ENCODE measurements at places on chromosomes 3 and 15. TPM values are rescaled to one million over a fixed set of nuclear protein-coding genes. Genes with fewer than 3 reads are reported as not detected.

CHRNA5 gene
- total RNA-seq, result 0.76 TPM

CD200 gene
- total RNA-seq, result 16.8 TPM

SNX22 gene
- total RNA-seq, result 4.6 TPM

CCDC191 gene
- total RNA-seq, result 11.7 TPM

TRPC1 gene
- 13.2 TPM for total RNA-seq

ALDH1L1 gene
- 60.0 TPM for total RNA-seq

ABCC5 gene
- total RNA-seq, result 39.3 TPM

SLC2A2 gene
- total RNA-seq, result 12.6 TPM

GRCh38 chr3:171404376-171404967 lies 55.7 kb downstream of the TNIK start:
- no peak overlapping the region for H3K4me3 ChIP-seq
- peak overlapping the region; percentile 12 for H3K27ac ChIP-seq
- no peaks in the 10 kb centered on the region for H3K36me3 ChIP-seq
- no peaks in the 10 kb centered on the region for H3K27me3 ChIP-seq

GRCh38 chr15:34783431-34783830 lies 11.9 kb downstream of the ACTC1 start:
- DNase-seq, result no peak
- H3K27ac ChIP-seq, result no peak overlapping the region
- H3K36me3 ChIP-seq, result no peaks in the 10 kb centered on the region
- H3K27me3 ChIP-seq, result no peaks in the 10 kb centered on the region

- no peaks in the 10 kb centered on the region for H3K36me3 ChIP-seq
- H3K4me3 ChIP-seq, result no peak overlapping the region
- no peaks in the 10 kb centered on the region for H3K27me3 ChIP-seq
These were observed 16.9 kb upstream of the TSC22D2 start for GRCh38 chr3:150391161-150391560.

GRCh38 chr3:138686771-138687221 lies 78.2 kb downstream of the FAIM start:
- peak; percentile 52 for DNase-seq
- peaks cover 5% of the 10 kb centered on the region for H3K36me3 ChIP-seq
- H3K4me3 ChIP-seq, result no peak overlapping the region
- no peak overlapping the region for H3K27ac ChIP-seq

GRCh38 chr3:29582273-29582672 lies 301.4 kb downstream of the RBMS3 start:
- no peaks in the 10 kb centered on the region for H3K27me3 ChIP-seq
- H3K36me3 ChIP-seq, result no peaks in the 10 kb centered on the region
- no peaks in the 10 kb centered on the region for H3K4me1 ChIP-seq
- DNase-seq, result no peak
- H3K4me3 ChIP-seq, result no peak overlapping the region
- H3K27ac ChIP-seq, result no peak overlapping the region

DNA sequence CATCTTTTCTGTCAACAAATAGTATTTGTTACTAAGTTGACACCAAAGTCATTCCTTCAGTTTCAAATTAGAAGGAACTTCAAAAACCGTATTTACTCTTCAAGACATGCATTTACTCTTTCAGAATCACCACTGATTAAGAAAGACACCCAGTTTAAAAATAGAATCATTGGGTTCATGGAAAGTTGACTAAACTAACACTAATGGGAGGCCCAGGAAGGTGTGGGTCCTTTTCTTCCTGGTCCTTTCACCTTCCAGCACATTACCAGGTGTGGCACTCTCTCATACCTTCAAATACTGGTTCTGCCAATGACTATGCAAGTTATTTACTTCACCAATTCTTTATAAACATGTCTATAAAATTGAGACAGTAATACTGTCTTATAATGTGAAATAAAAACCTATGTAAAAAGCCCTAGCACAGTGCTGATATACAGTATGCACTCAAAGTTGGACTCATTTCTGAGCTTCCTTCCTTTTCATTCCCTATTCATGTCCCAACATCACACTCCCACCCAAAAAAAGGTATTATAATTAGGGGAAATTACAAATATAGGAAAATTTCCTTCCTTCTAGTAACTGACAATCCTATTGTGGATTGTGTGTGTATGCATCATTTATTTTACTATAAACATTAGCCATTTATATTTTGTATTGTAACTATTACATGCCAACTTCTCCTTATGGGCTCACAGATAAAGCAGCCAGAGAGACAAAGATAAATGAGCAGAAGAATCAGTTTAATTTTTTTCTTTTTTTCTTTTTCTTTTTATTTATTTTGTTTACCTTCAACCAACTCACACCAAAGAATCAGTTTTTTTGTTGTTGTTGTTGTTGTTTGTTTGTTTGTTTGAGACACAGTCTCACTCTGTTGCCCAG lies 48.9 kb downstream of the LRRFIP2 start:
- DNase-seq, result no peak
- no peaks in the 10 kb centered on the region for H3K36me3 ChIP-seq
- H3K27ac ChIP-seq, result no peak overlapping the region
- H3K27me3 ChIP-seq, result no peaks in the 10 kb centered on the region
- H3K4me1 ChIP-seq, result no peaks in the 10 kb centered on the region
- H3K4me3 ChIP-seq, result no peak overlapping the region

- H3K36me3 ChIP-seq, result no peaks in the 10 kb centered on the region
- no peak overlapping the region for H3K4me3 ChIP-seq
- H3K27ac ChIP-seq, result no peak overlapping the region
- DNase-seq, result no peak
- H3K27me3 ChIP-seq, result no peaks in the 10 kb centered on the region
These were observed 77.7 kb downstream of the USP13 start for GRCh38 chr3:179730506-179730905.

DNA sequence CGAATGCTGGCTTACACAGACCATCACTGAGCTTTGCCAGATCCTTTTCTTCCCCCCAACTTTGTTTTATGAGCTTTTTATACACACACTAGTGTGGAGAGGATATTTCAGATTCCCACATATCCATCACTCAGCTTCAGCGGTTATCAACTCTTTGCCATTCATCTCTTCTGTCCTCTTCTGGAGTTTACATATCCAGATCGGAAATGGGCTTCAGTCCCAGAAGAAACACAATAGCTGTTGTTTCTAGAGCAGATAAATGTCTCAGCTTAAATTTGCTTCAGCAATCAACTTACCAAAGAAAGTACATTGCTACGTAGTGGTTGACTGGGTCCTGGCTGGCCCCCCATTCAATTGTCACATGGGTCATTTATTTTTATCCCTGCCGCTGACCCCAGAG lies 185.9 kb upstream of the BHLHE40 start:
- H3K4me1 ChIP-seq, result no peaks in the 10 kb centered on the region
- no peak for DNase-seq
- H3K36me3 ChIP-seq, result peaks cover 53% of the 10 kb centered on the region

DNA sequence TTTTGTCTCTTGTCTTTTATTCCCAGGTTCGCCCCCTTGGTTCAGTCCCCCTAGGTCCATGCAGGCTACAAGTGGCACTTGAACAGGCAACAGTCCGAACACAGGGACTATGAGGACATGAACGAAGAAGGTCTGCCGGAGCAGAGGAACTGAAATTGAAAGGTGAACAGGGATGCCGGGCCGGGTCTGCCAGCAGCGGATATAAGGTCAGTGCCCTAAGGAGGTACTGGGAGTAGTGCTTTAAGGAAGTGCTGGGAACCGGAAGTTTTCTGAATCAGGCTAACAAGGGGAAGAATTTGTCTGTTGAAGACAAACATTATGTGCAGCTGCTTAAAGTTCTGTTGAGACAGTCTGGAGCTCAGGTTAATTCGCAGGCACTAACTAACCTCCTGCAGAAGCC lies 46.8 kb downstream of the LSM3 start:
- no peak overlapping the region for H3K4me3 ChIP-seq
- no peaks in the 10 kb centered on the region for H3K36me3 ChIP-seq
- no peaks in the 10 kb centered on the region for H3K4me1 ChIP-seq
- DNase-seq, result no peak

DNA sequence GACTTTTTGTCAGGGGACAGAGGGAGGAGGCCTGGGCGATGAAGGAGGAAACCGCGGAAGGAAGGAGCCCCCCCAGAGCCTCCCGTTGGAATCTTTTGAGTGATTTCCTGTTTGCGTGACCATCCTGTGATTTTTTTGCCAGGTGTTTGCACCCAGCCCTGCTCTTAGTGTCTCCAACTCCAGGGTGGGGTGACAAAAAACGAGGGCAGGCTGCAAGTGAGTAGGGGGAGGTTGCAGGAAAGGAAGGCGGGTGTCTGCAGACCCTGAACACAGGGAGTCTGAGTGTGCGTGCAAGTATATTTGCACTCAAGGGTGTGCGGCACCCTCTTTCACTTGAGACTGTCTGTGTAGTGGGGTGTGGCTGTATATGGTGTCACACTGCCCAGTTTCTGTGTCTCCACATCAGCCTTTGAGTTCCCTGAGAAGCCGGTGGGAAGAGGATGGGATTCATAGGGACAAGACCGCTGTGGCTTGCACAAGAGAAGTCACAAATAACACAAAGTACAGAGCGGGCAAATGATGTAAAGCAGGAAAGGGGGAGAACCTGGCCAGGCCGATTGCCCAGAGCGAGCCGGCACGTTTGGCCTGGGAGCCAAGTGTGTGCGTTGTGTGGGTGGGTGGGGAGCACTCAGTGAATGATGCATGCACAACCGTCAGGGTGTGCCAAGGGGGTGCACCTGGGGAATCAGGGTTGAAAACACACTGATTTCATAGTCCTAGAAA lies 6.6 kb downstream of the ISLR2 start:
- DNase-seq, result peak; percentile 61
- peaks cover 21% of the 10 kb centered on the region for H3K27me3 ChIP-seq
- H3K36me3 ChIP-seq, result no peaks in the 10 kb centered on the region
- no peak overlapping the region for H3K27ac ChIP-seq
- peak overlapping the region; percentile 56 for H3K4me3 ChIP-seq
- H3K4me1 ChIP-seq, result peaks cover 4% of the 10 kb centered on the region

GRCh38 chr3:29972320-29972993 lies 633.9 kb upstream of the TGFBR2 start:
- H3K36me3 ChIP-seq, result no peaks in the 10 kb centered on the region
- H3K27me3 ChIP-seq, result no peaks in the 10 kb centered on the region
- no peaks in the 10 kb centered on the region for H3K4me1 ChIP-seq
- H3K4me3 ChIP-seq, result no peak overlapping the region

GRCh38 chr15:66729331-66729951 lies 27.4 kb downstream of the SMAD6 start:
- H3K36me3 ChIP-seq, result no peaks in the 10 kb centered on the region
- peak overlapping the region; percentile 41 for H3K4me3 ChIP-seq
- no peaks in the 10 kb centered on the region for H3K27me3 ChIP-seq
- DNase-seq, result peak; percentile 70
- H3K27ac ChIP-seq, result peak overlapping the region; percentile 22
- peaks cover 20% of the 10 kb centered on the region for H3K4me1 ChIP-seq

GRCh38 chr15:38042211-38042610 lies 107.8 kb downstream of the TMCO5A start:
- no peaks in the 10 kb centered on the region for H3K27me3 ChIP-seq
- no peaks in the 10 kb centered on the region for H3K4me1 ChIP-seq
- no peak overlapping the region for H3K4me3 ChIP-seq

DNA sequence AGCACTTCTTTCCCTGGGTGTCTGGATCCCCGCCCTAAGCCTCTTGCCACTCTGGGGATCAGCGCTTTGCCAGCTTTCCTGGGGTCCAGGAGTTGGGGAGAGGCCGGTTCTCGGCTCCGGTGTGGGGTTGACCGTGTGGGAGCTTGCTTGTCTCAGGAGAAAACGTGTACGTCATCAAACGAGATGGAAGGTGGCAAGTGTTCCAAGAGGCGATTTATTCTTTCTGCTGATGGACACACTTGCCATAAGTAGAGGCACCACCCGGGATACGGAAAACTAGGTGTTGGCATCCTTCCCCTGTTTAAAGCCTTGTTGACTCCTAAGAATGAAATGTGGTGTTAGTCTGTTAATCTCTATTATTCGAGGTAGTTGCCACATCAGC lies 295 bp downstream of the ZWILCH start:
- no peaks in the 10 kb centered on the region for H3K27me3 ChIP-seq
- peaks cover 3% of the 10 kb centered on the region for H3K4me1 ChIP-seq
- H3K4me3 ChIP-seq, result peak overlapping the region; percentile 98
- no peak for DNase-seq

- H3K27ac ChIP-seq, result no peak overlapping the region
- H3K4me1 ChIP-seq, result no peaks in the 10 kb centered on the region
- DNase-seq, result no peak
- H3K4me3 ChIP-seq, result no peak overlapping the region
These were observed 219.2 kb upstream of the GOLGA6L4 start for GRCh38 chr15:84016371-84016770.

GRCh38 chr15:93073465-93073952 lies 15.5 kb downstream of the RGMA start:
- no peaks in the 10 kb centered on the region for H3K27me3 ChIP-seq
- H3K4me3 ChIP-seq, result no peak overlapping the region
- H3K36me3 ChIP-seq, result no peaks in the 10 kb centered on the region
- H3K27ac ChIP-seq, result no peak overlapping the region
- no peaks in the 10 kb centered on the region for H3K4me1 ChIP-seq
- DNase-seq, result peak; percentile 75

- DNase-seq, result no peak
- H3K27me3 ChIP-seq, result no peaks in the 10 kb centered on the region
- no peak overlapping the region for H3K4me3 ChIP-seq
- no peaks in the 10 kb centered on the region for H3K4me1 ChIP-seq
These were observed 46.9 kb upstream of the NEDD4 start for GRCh38 chr15:56040081-56041035.

GRCh38 chr3:111596328-111596727 lies 1.2 kb upstream of the ZBED2 start:
- H3K27me3 ChIP-seq, result no peaks in the 10 kb centered on the region
- H3K27ac ChIP-seq, result no peak overlapping the region
- no peak for DNase-seq
- H3K4me3 ChIP-seq, result no peak overlapping the region
- no peaks in the 10 kb centered on the region for H3K4me1 ChIP-seq
- no peaks in the 10 kb centered on the region for H3K36me3 ChIP-seq

DNA sequence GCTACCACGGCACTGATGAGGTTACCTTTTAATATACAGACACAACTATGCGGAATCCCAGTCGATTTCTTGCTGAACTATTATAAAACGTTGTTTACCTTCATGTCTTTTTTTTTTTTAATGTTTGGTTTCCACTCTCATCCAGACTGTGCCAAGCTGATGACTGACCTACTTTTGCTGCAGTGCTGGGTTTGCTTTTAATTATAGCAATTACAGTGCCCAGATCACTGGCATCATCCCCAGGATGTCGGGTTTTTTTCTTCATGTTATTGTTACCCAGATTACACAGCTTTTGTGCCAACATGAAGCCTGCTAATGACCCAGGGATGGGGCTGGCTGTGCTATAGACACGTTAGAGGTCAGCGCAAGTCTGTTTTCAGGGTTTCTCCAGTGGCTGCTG lies 294.0 kb upstream of the ATP10A start:
- H3K27ac ChIP-seq, result no peak overlapping the region
- no peaks in the 10 kb centered on the region for H3K4me1 ChIP-seq
- H3K27me3 ChIP-seq, result no peaks in the 10 kb centered on the region
- no peak for DNase-seq
- H3K36me3 ChIP-seq, result no peaks in the 10 kb centered on the region
